ENCODE measurements at places on chromosomes 13 and 19.

GRCh38 chr13:34469196-34469986 is 472.7 kb upstream of the NBEA start:
- DNase-seq = no peak

GRCh38 chr13:99165753-99166587 is 34.7 kb upstream of the UBAC2 start:
- DNase-seq = no peak

DNA sequence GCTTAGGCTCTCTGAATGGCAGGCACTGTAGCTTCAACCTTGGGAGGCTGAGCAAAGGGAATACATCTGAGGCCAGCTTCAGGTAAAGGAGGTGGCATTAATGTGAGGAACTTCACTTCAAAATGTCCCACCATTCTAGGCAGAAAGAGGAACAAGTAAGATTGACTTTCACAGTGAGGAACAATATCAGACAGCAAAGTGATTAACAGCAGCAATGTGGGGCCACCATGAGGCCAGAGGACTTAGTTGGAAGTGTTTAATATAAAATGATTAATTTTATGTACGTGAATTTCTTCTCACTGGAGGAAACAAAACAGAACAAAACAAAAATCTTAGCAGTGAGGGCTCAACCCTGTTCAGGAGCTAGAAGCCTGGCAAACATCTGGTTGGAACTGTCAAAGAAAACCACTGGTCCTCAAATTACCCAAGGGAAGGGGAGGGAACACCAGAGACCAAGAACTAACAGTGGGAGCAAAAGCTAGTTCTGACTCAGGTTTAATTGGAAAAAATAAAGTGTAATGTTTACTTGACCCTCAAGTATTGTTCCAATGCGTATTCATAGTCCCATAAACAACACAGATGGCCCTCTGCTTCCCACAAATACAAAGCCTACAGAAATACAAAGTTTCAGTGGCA is 43.9 kb upstream of the FRY start:
- DNase-seq = no peak

DNA sequence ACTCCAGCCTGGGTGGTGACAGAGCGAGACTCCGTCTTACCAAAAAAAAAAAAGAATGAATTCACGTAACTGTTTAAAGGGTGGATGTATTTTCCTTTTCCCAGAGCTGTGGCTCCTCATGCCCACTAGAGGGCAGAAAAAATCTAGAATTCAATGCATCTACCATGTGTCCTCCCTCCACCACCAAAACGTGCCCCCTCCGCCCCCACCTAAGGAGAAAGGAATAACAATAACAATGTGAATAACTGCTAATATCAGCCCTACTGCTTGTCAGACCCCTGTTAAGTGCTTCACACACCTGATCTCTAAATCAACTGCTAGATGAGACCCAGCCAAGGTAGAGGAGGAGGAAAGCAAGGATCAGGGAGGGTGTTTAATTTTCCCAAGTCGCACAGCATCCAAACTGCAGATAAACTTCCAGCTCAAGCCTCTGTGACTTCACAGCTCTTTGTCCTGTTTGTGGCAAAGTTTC is 20.2 kb upstream of the PNMA8B start:
- DNase-seq = peak; percentile 44

GRCh38 chr13:101049166-101049850 is 367.0 kb downstream of the NALCN start:
- DNase-seq = no peak

- DNase-seq = no peak
Observed at GRCh38 chr13:22505489-22505888, 675.3 kb upstream of the SGCG start.

DNA sequence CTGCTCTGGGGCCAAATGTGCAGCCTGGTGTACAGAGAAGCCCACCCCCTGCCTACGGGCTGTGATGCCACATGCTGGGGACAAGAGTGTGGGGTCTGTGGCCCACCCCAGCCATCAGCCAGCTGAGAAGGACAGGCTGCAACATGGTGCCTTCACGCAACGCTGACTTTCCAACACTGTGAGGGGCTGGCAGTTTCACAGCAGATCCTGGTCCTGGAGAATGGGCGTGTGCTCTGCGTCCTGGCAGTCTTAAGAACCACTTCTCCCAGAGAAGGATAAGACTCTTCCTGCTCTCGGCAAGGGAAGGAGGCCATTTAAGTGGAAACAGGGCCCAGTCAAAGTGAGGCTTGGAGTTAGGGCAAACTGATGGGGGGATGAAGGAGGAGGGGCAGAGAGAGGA is 4.6 kb downstream of the LRRC4B start:
- DNase-seq = no peak

DNA sequence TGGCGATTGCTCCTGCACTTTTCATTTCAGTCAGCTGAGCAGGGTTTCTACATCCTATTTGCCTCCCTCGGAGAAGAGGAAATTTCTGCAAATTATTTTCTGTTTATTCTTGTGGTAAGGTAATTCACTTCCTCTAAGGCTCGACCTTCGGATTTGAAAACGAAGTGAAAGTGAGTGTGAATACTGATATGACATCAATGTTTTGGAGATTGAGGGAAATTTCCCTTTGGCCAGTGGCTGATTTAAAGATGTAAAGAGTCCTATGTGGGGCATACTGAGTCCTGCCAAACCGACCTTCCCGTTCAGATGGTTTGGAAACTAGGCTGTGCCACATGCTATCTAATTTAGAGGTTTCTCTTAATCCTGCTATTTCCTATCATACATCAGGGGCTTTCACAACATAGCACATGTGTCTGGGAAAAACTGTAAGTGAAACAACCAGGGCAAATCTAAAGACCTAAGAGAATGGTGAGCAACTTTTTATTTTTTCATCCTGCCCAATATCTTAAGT is 112.3 kb downstream of the POSTN start:
- no peak for DNase-seq

- DNase-seq = no peak
Observed at GRCh38 chr13:46176756-46177155, 5.2 kb downstream of the LCP1 start.

DNA sequence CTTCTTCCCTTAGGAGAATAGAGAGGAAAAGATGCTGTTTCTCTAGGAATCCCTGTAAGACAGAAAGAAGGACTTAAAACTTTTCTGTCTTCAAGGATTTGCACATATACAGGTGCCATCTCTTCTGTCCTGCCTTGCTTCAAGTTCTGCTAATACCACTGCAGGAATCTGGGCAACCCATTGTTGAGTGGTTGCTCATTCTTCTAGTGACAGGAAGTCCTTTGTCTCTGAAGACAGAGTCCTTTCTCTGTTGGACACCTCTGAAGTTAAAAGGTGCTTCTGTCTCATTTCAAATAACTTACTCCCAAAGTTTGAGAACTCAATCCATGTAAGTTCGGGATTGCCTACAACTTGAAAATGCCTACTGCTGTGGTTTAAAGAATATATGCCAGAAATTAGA is 114.4 kb upstream of the TMTC4 start:
- DNase-seq = no peak

DNA sequence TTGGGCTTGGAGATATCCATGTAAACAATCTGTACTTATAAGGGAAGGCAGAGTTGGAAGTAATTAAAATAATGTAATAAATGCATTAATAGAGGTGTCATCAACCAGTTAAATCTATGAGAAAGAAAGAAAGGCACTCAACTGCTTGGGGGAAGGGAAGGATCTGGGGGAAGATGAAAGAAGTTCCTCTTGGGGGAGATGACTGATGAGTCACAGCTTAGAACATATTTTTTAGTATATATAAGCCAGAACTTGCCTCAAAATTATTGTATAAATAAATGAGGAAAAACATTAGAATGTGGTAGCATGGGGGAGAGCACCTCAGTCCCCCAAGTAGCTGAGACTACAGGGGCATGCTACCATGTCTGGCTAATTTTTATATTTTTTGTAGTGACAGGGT is 205.8 kb downstream of the GGACT start:
- DNase-seq = no peak

- no peak for DNase-seq
Observed at GRCh38 chr19:6164906-6165531, 29.6 kb downstream of the ACSBG2 start.

- DNase-seq = no peak
Observed at GRCh38 chr13:103607995-103608394, 541.8 kb upstream of the SLC10A2 start.

DNA sequence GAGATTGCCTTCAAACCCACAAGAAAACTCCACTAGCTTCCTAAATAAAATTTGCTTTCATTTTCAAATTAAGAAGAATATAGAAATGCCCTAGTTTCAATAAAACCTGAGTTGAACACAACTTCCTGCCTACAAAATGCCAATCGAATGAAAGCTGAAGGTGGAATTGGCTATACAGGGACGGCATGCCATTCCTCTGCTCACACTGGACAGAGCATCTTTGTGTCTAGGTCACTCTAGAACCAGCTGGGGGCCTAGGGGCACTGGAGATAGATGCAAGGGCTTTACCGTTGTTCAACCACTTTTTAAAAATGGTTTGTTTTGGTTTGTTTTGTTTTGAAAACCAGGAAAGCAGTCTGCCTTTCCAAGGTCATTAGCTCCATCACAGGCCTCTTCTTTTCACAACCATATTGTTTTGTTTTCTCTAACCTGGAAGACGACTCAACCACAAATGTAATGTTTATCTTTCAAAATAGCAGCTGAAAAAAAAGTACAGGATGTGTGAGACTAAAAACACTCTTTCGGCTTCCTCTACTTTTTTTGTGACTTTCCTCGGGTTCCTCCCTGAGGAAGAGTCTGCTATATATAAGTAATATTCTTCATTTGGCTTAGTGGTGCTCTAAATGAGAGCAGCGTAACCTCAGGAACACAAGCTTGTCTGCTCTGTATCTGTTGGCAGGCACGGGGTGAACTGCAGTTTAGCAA is 11.9 kb upstream of the ITM2B start:
- no peak for DNase-seq

GRCh38 chr13:84962849-84963248 is 836.4 kb downstream of the SLITRK6 start:
- DNase-seq = no peak

- no peak for DNase-seq
Observed at GRCh38 chr19:17303940-17304267, 679 bp upstream of the ABHD8 start.

GRCh38 chr19:4506449-4507149 is 11.7 kb downstream of the PLIN4 start:
- no peak for DNase-seq

GRCh38 chr13:45055902-45056648 is 64.2 kb upstream of the GTF2F2 start:
- no peak for DNase-seq

GRCh38 chr19:5356428-5356827 is 15.8 kb upstream of the PTPRS start:
- DNase-seq = no peak
